Fibroblast of skin of right biceps (primary cell): ENCODE measurements at places on chromosomes 6 and 20.

- DNase-seq, result peak; percentile 23
Measured at GRCh38 chr6:11791354-11792107, 12.9 kb upstream of the ADTRP start.

- DNase-seq, result no peak
Measured at GRCh38 chr20:60641879-60642447, 610.1 kb upstream of the CDH4 start.

DNA sequence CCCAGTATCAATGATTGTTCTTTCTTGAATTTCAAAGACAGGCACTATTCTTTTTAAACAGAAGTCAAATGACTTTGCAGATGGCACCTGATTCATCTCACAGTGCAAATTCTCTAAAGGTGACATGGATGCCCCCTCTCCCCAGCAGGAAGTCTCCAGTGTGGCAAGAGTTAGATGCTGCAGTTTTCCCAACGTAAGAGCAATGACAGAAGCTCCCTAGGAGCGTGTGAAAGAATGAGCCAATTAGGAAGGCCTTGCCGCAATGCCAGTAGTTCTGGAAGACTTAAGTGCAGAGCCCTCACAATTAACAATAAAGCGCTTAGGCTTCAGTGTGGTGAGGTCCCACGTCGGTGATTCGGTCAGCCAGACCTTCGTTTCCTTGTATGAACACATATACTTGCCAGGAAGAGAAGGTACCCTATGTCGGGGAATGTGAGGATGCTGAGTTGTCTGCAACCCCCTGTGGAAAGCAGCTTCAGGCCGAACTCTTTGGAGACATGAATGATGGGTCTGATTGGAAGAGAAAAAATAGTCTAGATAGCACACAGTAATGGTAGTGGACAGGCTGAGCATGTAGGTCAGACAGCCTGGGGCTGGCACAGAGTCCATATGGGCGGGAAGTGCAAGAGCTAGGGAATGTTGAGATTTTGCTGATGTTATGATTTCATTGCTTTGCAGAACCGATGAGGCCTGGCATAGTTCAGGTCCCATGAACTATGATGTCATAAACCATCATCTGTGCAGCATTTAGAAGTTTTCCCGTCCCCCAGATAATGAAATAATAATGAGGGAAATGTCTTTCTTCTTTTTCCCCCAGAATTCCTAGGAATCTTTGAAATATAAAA, 132.6 kb downstream of the PHACTR1 start:
- peak; percentile 7 for DNase-seq

DNA sequence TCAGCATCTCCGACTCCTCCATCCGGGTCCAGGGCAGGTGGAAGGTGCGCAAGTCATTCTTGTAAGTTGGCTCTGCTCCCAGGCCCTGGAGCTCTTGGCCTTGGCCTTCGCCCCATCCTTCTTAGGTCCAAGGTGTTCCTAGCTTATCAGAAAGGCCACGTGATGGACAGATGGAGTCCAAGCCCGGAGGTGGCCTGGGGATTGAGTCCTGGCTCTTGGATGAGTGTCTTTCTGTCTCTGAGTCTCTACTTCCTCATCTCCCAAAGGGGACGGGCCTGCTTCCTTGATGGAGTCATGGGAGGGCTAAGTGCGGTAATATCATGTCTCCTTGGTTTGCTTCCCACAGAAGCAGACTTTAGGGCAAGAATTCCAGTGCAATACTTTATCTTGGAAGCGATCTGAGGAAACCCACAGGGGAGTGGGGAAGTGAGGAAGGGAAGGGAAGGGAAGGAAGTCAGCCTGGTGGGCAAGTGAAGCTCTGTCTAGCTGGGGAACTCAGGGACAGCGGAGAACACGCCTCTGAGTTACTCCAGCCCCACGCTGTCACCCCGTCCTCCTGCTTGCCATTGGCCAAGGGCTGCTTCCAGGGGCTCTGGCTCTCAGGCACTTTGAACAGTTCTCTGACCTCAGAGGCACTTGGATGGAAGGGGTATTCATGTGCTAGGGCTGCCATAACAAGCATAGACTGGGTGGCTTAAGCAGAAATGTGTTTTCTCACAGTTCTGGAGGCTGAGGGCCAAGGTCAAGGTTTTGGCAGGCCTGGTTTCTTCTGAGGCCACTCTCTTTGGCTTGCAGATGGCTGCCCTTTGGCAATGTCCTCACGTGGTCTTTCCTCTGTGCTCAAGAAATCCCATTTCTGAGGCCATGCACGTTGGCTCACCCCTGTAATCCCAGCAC, 4.8 kb downstream of the LBP start:
- DNase-seq, result no peak

DNA sequence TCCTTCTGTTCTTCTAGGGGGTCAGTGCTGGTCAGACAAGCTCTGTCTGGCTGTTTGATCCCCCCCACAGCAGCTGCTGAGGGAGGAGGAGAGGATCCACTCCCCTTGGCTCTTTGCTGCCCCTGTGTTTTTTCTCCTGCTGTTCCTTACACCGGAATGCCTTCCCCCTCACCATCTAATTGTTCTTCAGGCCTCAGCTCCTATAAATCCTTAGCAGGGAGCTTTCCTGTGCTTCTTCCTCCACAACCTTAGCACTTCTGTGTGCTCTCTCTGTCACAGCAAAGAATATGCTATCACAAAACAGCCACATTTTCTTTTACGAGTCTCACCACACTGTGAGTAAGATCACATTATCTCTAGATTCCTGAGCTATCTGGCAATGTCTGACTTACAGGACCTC, 196.6 kb downstream of the OTOR start:
- DNase-seq, result peak; percentile 38
